ENCODE measurements at places on chromosomes 1 and 21.

GRCh38 chr1:198909973-198910372, 271.1 kb downstream of the PTPRC start:
- DNase-seq, result peak; percentile 21

DNA sequence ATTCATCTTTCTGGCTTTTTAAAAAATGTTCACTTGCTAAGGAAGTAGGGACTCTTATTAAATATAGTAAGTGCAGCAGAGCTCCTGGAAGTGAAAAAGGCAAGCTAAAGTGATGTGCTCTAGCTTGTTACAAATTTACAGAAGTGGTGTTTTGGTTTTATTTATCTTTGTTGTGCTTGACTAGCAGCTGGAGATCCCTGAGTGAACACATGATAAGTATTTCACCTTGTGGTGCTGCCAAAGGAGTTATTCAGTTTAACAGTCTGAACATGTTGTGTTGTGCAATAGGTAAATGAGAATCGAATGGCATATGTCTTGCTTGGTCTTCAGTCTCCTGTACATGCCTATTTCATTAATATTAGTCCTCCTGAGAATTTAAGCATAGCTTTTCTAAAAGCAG, 315.7 kb downstream of the TPR start:
- peak; percentile 84 for DNase-seq

DNA sequence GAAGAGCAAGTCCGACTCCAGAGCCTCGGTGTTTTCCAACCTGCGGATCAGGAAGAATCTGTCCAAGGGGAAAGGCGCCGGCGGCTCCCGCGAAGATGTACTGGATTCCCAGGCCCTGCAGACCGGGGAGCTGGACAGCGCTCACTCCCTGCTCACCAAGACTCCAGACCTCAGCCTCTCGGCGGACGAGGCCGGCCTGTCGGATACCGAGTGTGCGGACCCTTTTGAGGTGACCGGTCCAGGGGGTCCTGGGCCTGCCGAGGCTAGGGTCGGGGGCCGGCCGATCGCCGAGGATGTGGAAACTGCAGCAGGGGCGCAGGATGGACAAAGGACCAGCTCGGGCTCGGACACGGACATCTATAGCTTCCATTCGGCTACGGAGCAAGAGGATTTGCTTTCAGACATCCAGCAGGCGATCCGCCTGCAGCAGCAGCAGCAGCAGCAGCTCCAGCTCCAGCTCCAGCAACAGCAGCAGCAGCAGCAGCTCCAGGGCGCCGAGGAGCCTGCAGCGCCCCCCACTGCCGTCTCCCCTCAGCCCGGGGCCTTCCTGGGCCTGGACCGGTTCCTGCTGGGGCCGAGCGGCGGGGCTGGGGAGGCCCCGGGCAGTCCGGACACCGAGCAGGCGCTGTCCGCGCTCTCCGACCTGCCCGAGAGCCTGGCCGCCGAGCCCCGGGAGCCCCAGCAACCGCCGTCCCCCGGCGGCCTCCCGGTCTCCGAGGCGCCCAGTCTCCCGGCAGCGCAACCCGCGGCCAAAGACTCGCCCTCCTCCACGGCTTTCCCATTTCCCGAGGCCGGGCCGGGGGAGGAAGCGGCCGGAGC, 827 bp downstream of the FMN2 start:
- DNase-seq, result peak; percentile 73

DNA sequence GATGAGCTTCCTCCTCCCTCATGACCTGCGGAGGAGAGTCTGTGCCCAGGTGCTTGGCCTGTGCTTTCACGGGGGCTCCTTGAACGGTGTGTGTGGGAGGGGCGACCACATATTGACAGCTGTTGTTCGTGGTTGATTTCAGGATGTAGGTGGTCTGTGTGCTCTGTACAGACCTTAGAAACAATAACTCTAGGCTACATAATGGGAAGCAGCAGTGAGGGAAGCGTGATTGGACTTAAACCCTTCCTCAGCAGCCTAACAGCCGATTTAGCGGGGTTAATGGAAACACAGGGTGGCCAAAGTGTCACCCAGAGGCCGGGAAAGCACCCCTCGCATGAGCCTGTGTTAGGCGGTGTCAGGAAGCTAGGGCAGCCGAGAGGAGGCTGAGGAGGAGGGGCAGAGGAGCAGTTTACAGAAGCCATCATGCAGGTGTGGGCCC, 56.0 kb downstream of the TBCE start:
- DNase-seq, result no peak

GRCh38 chr1:15181564-15181963, 28.0 kb downstream of the TMEM51 start:
- DNase-seq, result no peak

- no peak for DNase-seq
Measured at GRCh38 chr1:15254559-15254958, 7.5 kb downstream of the FHAD1 start.

- DNase-seq, result no peak
Measured at GRCh38 chr1:5343256-5344020, 648.8 kb downstream of the NPHP4 start.

DNA sequence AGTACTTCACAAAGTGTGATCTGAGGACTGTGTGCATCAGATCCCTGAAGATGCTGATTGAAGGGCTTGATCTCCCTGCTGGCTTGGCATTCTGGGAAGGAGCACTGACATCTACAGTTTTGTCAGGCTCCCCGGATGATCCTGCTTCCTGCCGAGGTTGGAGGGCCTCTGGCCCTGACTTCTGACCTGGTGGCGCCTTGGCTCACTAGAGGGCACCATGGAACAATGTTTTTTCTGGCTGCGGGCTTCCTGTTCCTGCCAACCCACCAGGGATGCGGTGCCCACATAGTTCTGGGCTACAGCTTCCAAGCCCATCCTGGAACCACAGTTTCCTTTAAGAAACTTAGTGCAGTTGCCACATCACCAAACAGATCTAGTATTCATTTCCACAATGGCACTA, 38.8 kb upstream of the RASAL2 start:
- peak; percentile 74 for DNase-seq

- peak; percentile 95 for DNase-seq
Measured at GRCh38 chr1:185960422-185961321, 226.5 kb downstream of the HMCN1 start.

DNA sequence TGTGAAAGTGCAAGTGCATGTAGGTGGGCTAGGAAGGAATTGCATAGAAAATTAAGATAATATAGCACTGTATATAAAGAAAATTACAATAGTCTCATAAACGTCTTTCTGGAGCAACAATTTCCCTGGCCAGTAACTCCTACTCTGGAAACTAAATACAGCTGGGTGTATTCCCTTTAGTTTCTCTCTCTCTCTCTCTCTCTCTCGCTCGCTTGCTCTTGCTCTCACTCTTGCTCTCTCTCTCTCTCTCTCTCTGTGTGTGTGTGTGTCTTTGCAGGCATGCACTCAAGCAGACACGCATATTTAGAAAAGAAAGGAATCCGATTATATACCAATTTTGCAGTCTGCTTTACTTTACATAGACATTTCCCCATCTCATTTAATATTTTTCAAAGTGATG, 14.7 kb downstream of the S100A10 start:
- no peak for DNase-seq

DNA sequence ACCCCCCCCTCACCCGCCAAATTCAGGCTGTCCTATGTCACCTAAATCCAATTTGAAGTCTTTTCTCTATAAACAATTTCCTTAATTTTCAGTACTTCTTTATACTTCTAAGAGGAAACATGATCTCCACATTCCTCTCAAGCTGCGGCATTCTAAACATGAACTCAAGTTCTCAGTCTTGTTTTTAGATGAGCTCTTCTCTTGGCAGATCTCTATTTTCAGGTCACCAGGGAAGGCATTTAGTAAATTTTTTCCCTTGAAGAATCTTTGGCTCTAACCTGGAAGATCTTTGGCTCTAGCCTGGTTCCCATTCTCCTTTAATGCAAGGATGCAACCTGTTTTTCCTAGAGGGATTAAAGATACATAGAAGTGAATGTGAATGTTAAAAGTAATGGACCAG, 193.4 kb downstream of the ATG4C start:
- DNase-seq, result no peak

DNA sequence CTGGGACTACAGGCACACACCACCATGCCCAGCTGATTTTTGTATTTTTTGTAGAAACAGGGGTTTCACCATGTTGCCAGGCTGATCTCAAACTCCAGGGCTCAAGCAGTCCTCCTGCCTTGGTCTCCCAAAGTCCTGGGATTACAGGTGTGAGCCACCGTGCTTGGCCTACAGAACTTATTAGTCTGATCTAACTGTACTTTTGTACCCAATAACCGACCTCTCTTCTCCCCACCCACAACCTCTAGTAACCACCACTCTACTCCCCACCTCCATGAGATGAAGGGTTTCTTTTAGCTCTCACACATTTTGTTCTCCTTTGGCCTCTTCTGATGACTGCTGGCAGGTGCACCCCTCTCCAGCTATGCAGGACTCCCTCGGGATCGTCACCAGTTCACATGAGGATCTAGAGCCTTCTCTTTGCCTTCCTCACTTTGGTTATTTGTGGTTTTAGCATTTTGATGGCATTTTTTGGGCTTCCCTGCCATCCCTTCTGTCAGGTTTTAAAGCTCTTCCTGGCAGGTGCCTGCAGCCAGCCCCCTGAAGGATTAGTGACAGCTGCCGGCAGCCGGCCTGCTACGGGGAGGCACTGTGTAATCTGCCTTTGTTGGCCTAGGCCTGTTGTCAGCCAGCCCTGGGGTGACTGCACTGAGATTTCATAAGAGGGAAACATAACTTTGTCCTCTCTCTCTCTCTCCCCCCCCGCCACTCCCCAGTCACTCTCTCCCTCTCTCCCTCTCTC, 99.8 kb upstream of the ATP1A1 start:
- DNase-seq, result no peak

DNA sequence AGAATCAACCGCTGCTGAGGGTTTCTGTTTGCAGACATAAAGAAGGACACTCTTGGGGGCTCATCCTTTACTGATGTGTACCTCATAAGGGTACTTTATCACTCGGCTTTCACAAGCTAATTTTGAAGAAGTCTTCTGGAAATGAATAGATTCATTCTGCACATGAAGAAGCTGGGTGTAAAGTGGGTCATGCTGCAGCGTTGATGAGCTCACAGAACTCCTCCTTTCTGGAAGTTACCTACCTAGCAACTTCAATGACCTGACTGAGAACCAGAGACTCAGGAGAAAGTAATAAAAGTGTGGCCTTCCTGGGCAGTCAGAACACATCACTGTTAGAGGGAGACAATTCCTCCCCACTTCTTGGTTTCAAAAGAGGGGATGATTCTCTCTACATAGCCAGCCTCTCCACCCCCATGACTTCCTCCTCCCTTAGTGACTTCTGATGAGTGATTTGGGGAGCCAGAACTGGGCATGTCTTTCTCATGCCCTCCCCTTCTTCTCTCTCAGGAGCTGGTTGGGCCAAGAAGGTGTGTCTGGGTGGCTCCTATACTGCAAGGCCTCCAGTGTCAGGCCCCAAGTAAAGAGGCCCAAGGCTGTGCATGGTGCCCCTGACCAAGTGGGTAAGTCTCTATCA, 27.0 kb downstream of the PCNX2 start:
- no peak for DNase-seq

DNA sequence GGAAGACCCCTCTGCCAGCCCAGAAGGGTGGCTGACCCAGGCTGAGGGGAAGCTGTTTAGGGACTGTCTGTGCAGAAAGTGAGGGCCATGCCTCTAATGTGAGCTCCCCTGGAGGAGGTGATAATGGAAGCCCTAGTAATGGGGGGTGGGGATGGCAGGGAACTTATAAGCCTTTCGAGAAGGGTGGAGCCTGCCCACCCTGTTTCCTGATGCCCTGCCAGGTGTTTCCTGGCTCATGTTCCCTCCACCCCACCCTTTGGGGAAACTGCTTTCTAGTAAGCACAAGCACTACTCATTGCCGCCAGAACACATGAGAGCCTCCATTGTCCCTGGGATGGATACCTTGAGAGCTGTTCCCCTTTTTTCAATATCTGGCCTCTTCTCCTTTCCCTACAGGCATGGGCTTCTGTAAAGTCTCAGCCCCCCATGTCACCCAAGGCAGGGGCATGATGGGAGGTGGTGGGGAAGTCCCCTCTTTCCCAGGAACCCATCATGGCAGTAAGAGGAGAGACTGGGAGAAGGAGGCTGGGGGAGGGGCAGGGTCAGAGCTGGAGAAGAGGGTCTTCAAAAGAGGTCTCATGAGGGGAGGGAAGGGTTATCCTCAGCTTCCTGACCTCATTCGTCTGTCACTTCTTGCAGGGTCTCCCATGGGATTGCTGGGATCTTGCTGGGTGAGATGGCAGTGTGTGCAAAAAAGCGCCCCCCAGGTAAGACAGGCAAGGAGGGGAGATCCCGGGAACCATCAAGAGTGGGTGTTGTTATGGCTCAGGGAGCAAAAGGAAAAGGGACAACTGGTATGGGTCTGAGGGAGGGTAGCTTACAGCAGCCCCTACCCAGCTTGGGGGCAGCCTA, 2.4 kb downstream of the ATP8B2 start:
- no peak for DNase-seq

- DNase-seq, result no peak
Measured at GRCh38 chr1:157086299-157086698, 13.3 kb downstream of the ETV3L start.

DNA sequence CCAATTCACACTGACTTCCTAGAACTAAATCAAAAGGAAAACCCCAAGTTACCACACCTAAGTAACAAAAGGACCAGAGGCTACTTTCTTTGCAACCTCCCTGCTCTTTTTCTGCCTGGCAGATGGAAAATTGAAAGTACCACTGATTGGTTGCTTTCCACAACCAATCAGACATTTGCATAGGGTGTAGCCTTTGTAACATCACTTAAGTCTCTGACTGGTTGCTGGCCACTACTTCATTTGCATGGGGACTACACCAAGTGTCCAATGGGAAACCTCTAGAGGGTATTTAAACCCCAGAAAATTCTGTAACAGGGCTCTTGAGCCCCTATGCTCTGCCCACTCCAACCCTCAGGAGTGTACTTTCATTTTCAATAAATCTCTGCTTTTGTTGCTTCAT, 365.0 kb downstream of the LTN1 start:
- DNase-seq, result peak; percentile 39

DNA sequence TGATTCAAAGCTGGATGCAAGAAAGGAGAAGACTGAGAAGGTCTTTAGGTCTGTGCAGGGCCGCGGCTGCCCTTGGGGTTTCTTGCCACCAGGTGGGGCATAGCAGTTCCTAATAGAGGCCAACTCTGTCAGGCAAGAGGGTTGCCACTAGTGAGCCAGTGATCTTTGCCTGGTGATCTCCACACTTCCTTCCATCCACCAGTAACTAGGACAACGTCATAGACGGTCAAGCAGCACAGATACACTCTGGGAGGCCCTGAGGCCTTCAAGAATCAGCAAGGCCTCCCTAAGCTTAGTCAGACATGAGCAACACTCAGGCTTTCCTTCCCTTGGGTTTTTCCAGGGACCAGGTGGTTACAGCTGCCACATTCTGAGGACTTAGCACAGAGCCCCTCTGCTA, 32.9 kb upstream of the ATP2B4 start:
- no peak for DNase-seq
